ENCODE measurements at places on chromosomes 4 and X.

DNA sequence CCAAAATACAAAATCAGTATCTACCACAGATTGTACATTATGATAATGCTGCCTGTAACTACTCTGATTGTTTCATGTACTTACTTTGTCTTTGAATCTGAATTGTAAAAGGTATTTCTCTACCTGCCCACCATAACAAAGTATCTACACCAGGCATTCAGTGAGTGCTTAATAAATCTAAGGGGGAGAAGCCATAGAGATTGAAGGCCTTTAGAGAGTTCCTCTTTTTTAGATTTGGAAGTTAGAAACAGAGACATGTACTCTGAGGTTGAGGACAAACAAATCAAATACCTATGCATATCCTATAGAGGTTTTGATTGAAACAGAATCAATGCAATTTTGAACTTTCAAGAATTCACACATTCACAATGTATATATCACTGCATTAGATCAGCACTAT lies 42.7 kb downstream of the SAT1 start:
- no peak for DNase-seq

DNA sequence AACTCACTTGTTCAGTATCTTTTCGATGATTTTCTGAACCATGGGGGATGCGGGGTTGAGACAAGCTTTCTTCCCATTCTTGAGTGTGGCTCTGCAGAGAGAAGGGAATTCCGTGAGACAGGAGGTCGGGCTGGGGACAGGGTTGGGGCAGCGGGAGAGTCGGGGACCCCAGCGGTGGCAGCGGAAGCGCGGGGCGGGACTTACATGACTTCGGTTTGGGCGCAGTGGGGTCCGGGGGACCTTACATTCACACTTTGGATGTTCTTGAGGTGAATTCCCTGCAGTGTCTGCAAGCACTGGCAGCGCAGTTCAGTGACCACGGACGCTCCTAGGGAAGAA lies 434 bp downstream of the CXCL3 start:
- DNase-seq = no peak

GRCh38 chr4:169492436-169493163 lies 119.8 kb downstream of the NEK1 start:
- no peak for DNase-seq

- DNase-seq = no peak
Observed at GRCh38 chr4:30716158-30716557, 4.0 kb upstream of the PCDH7 start.

- peak; percentile 68 for DNase-seq
Observed at GRCh38 chr4:6909113-6909969, at the start of gene TBC1D14. TSS of gene TBC1D14 (plus strand) at chr4:6909826. CDS start at chr4:6923390, 13,564 bp downstream.

DNA sequence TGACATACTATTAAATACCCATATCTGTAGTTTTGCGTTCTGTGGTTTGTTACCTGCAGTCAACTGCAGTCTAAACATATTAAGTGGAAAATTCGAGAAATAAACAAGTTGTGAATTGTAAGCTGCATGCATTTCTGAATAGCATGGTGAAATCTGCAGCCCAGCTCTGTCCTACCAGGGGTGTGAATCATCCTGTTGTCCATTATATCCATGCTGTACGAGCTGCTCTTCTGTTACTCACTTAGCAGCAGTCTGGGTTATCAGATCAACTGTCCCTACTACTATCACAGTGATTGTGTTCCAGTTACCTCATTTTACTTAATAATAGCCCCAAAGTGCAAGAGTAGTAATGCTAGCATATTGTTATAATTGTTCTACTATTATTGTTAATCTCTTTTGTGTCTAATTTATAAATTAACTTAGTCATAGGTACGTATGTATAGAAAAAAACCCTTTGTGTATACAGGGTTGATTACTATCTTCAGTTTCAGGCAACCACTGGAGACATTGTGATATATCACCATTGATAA lies 173.7 kb upstream of the FAT4 start:
- no peak for DNase-seq

- DNase-seq = no peak
Observed at GRCh38 chr4:141275834-141276233, 55.1 kb downstream of the ZNF330 start.

- no peak for DNase-seq
Observed at GRCh38 chrX:54821310-54821709, 13.8 kb downstream of the MAGED2 start.

DNA sequence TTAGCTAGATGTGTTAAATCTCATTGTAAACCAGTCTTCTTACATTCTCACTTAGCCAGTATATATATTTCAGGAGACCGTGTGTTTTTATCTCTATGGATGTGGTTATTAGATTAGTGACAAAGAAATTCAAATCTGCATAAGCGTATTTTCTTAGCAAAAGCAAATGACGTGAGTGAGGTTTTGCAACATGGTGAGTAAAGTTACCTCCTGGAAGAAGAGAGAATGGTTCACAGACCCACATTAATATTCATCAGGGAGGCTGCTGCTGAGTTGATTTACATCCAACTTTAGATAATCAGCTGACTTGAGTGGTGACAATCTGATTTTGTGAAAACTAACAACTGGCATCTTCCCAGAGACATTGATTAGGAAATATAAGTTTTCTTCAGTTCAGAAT lies 589.9 kb upstream of the GALNT7 start:
- DNase-seq = no peak

DNA sequence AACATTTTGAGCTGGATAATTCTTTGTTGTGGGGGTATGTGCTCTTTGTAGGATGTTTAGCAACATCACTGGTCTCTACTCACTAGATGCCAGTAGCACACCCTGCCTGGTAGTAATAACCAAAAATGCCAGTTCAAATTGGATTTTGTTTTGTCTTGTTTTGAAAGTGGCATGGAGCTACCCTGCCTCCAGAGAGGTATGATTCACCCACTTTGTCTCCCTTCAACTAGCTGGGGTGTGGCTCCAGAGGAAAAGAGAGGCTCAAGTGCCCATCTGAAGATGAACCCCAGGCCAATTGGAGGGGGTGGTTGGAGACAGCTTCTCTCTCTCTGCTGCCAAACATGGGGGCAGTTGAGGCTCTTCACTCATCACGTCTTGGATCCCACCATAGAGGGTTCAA lies 34.5 kb downstream of the NIPAL1 start:
- no peak for DNase-seq

DNA sequence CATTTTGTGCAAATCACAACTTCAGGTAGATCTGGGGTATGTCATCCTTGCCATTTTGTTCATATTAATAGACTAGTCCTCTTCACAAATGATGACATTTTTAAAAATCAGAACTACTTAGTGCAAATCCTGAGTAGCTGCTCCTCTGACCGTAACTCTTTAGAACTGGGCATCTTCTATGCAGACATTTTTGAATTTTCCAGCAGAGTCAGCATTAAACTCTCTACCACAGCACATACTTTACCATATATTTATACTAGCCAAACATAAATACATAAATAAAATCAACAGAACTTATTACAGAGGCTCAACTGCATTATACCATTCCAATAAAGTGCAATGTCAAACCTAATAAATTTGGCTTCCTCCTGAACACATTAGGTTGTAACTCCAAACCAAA lies 4.5 kb upstream of the SLITRK2 start:
- DNase-seq = no peak

GRCh38 chr4:40905414-40905813 lies 155.7 kb downstream of the NSUN7 start:
- DNase-seq = no peak

DNA sequence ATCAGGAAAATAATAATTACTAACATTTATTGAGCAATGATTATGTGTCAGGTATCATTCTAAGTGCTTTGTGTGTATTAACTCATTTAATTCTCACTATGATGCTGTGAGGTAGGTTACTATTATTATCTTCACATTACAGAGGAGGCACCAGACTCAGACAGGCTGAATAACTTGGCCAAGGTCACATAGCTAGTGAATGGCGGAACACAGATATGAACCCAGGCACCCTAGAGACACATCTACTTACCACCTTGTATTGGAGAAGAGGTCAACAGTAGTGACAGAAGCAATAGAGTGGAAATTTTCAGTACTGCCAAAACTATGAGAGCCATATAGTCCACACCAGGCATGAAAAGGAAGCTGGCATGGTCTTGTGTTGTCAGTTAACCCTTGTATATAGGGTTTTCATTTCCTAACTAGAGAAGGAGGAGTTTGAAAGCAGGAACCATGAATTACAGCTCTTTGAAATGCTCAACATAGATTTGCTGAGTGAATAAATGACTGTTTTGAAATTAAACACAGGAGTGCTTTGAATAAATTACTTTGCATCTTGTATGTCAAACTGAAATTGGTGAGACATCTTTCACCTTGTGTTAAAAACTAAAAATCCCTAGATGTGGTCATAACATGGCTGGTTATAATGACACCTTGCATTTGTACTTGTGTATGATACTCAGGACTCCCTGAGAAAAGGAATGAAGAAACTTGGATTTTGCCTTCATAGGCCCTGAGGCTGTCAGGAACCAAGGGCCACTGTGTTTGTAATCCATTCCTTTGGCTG lies 71.8 kb downstream of the RTL9 start:
- no peak for DNase-seq

- DNase-seq = no peak
Observed at GRCh38 chrX:80388206-80388605, 32.0 kb upstream of the TENT5D start.

GRCh38 chrX:97126020-97126419 lies 242.3 kb downstream of the RPA4 start:
- no peak for DNase-seq

- no peak for DNase-seq
Observed at GRCh38 chrX:65635822-65636221, 31.6 kb upstream of the MSN start.

DNA sequence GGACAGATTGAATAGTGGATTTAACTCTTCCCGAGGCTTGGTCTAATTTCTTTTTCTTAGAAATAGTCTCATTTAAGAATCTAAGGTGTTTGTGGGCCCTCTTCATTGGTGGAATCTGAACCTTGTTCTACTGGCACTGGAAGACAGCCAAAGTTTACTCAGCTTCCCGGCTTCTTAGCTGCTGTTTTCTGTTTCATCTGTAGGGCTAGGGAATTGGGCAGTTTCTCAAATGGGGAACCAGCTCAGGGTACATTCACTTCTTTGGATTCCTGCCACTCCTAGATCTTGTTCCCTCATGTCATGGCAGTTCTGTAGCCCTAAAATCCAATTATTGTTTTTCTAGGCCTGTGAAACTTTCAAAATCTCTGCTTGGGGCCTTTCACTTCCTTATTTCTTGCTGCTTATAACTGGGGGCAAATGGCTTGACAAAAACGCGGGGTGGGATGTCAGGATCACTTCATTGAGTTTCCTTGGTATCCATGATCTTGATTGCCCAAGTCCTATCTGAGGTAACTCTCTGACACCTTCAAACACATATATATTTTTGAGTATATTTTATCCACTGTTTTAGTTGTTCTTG lies 985.0 kb downstream of the C4orf33 start:
- DNase-seq = no peak

- DNase-seq = no peak
Observed at GRCh38 chr4:184446132-184446658, 28.2 kb downstream of the IRF2 start.

GRCh38 chr4:76689145-76689817 lies 208.7 kb downstream of the SOWAHB start:
- no peak for DNase-seq

DNA sequence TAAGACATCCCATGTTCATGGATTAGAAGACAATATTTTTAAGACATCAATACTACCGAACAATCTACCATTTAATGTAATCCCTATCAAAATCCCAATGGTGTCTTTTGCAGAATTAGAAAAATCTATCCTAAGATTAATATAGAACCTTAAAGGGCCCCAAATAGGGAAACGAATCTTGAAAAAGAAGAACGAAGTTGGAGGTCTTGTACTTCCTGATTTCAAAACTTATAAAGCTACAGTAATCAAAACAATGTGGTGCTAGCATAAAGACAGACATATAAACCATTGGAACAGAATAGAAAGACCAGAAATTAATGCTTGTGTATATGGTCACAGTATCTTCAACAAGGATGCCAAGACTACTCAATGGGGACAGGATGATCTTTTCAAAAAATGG lies 42.0 kb downstream of the CENPE start:
- no peak for DNase-seq

GRCh38 chr4:138815811-138816210 lies 199.8 kb upstream of the NOCT start:
- DNase-seq = no peak

GRCh38 chr4:106986486-106986885 lies 49.6 kb downstream of the DKK2 start:
- no peak for DNase-seq

GRCh38 chrX:9899640-9900111 lies 67.5 kb upstream of the CLDN34 start:
- DNase-seq = no peak

- no peak for DNase-seq
Observed at GRCh38 chrX:12950851-12951594, 23.9 kb upstream of the TMSB4X start.

- DNase-seq = no peak
Observed at GRCh38 chrX:42460706-42461105, 317.3 kb downstream of the PPP1R2C start.

DNA sequence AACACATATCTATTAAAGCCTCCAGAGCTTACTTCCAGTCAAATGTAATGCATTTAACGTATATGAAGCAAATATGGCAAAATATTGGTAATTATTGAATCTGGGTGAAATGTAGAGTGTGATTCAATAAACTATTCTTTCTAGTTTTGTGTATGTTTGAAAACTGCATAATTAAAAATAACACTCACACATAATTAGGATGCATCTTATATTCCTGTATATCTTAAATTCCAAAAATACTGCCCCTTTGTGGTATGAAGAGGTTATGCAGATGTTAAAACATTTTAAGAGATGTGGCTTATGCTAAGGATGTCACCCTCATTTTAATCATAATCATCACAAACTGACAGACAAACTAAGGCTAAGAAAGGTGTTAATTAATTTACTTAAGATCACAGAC lies 182.9 kb downstream of the COX18 start:
- DNase-seq = no peak

DNA sequence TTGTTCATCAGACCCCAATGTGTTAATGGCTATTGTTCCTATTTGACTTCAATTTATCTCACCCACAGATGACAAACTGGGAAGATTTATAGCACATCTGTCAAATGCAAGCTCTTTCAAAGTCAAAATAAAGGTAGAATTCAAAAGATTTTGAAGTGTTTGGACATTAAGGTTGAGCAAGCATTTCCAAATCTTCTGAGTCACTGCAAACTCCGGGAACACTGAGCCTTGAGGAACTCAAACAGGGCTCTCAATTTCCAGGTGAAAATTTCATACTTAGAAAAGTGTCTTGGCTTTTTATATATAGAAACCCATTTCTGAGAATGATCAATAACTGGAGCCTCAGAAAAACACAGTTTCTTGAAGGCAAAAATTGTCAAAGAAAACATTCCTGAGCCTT lies 199.5 kb upstream of the IGFBP7 start:
- no peak for DNase-seq

- no peak for DNase-seq
Observed at GRCh38 chrX:73965833-73966232, 338.1 kb upstream of the ZCCHC13 start.

All from stimulated activated CD8-positive, alpha-beta memory T cell treated with anti-CD3 and anti-CD28 coated beads, Interleukin-7, amount 100 ng/mL, for 1 hour (primary cell).